ENCODE measurements at places on chromosomes 12 and 14.

GRCh38 chr12:93759512-93760081 lies 82.4 kb downstream of the CRADD start:
- DNase-seq = no peak

- no peak for DNase-seq
Observed at GRCh38 chr12:75062691-75063090, 146.9 kb downstream of the KCNC2 start.

DNA sequence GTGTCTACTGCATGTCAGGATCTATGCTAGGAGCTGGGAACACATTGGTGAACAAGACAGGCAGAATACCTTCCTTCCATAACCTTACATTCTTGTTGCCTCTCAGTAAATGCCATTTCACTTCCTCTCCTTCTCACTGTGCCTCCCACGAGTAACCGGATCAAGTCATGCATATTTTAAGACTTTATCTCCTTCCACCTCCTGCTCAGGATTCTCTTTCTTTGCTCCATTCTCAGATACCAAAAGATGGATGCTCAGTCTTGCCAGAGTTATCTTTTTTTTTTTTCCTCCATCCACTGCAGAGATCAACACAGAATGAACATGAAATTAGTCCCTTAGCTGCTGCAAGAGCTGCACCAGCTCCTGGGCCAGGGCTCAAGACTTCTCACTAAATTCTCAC lies 20.0 kb upstream of the APPL2 start:
- no peak for DNase-seq

- no peak for DNase-seq
Observed at GRCh38 chr14:21066882-21067502, 3.1 kb upstream of the ARHGEF40 start.

DNA sequence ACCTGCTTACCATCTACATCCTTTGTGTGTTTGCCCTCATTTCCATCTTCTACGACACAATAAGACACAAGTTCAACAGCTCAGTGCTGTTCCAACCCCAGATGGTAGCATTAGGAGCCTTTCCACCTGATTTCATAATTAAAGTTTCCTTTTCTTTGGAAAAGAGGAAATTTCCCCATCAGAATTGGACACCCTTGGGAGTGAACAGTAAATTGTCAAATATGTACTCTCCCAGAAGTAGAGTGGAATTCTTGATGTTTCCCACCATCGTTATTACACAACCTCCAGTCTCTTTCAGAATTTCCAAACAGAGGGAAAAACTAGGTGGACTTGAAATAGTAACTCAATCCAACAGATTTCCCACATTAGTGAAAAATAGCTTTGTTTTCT lies 337.6 kb upstream of the OR4E1 start:
- no peak for DNase-seq

- no peak for DNase-seq
Observed at GRCh38 chr12:48334808-48335207, 15.9 kb downstream of the ZNF641 start.

DNA sequence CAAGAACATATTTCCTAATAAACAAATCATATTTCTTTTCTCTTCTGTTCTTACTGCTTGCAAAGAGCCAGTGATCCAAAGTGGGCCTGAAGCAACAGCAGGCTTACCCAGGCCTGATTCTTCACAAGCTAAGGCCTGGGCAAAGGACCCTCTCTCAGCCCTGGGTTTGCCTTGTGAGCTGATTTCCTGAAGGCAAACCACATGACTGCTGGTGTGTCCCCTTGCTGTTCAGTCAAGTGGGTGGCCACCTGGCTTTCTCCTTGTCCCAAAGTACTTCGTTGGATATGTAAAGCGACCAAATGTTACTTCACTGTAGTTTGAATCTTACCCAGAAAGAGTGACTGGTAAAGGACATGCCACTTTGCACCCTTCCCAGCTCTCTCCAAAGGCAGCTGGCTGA lies 392.9 kb downstream of the ZFP36L1 start:
- no peak for DNase-seq

GRCh38 chr14:60514741-60515491 lies 6.0 kb downstream of the SIX6 start:
- DNase-seq = no peak

DNA sequence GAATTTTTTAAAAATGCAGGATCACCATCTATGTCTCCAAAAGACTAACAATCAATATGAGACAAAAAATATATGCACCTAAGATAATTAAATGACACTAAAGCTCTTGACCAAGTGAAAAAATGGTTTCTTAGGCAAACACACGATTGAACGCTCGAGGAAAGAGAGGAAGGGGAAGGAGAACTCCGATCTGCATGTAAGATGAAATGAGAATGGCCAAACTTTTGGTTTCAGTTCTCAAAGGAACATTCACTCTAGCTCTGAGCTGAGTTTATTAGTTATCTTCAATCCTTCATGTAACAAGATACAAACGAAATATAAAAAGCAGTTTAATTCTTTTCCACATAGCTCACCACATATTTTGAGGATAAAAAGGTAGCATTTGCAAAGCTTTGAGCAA lies 2.8 kb downstream of the DYRK4 start:
- peak; percentile 46 for DNase-seq

DNA sequence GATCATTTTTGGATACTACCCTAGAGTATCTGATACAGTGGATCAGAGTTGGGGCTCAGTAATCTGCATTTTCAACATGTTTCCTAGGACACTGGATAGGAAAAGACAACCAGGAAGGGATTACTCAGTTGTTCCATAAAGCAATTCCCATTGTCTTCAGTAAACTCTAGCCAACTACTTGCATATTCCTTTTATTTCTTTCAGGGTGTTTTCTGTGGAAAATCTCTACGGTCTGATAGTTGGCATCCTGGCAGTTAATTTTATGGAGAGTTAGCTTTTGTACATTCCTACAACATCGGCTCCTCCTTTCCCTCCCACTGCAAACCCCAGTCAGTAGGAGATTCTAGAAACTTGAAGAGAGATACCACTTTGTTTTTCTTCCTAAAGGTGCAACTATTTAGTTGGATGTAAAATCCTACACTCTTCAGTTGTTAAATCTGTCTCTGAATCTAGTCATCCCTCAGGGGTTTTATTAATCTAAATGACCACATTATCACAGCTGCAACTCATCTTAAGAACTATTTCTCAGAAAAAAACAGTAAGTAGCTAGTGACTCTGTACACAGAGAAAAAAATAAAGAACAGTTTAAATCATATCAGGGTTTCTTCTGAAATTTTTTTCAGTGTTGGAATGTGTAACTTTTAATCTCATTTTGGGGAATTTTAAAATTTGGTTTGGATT lies 103.9 kb downstream of the PDE3A start:
- no peak for DNase-seq

- DNase-seq = no peak
Observed at GRCh38 chr12:93638095-93638494, 39.1 kb upstream of the CRADD start.

- peak; percentile 85 for DNase-seq
Observed at GRCh38 chr14:91396959-91397815, 20.4 kb downstream of the CCDC88C start.

DNA sequence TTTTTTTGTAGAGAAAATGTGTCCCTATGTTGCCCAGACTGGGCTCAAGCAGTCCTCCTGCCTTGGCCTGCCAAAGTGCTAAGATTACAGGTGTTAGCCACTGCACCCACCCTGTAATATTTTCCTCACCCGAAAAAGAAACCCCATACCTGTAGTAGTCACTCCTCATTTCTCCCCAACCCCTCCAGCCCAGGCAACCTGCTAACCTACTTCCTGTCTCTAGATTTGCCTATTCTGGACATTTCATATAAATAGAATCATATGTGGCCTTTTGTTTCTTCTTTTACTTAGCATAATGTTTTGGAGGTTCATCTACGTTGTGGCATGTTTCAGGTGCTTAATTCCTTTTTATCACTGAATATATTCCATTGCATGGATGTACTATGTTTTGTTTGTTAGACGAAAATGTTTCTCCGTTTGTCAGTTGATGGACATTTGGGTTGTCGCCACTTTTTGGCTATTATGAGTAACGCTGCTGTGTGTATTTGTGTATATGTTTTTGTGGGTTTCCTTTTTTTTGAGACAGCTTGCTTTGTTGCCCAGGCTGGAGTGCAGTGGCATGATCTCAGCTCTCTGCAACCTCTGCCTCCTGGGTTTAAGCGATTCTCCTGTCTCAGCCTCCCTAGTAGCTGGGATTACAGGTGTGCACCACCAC lies 6.2 kb downstream of the ANKRD13A start:
- peak; percentile 71 for DNase-seq

GRCh38 chr12:104761091-104761490 lies 197.0 kb downstream of the SLC41A2 start:
- no peak for DNase-seq

GRCh38 chr14:87898301-87898700 lies 94.7 kb downstream of the GALC start:
- no peak for DNase-seq

GRCh38 chr14:26081043-26081442 lies 516.8 kb downstream of the NOVA1 start:
- no peak for DNase-seq

DNA sequence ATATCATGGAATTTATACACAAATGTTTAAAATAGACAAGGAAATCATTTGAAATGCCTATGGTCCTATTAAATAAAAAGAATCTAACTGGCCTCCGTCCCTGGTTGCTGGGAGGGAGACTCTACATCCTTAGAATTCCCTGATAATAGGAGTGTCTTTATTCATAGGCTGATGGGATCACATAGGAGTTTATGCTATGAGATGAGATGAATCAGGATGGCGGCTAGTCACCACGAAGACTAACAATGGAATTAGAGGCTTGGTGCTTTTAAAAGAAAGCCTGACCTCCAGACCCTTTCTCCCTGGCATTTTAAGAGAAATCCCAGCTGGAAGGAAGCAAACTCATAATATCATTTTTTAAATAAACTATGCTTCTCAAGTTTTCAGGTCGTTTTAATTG lies 69.7 kb downstream of the SEC23A start:
- DNase-seq = no peak

DNA sequence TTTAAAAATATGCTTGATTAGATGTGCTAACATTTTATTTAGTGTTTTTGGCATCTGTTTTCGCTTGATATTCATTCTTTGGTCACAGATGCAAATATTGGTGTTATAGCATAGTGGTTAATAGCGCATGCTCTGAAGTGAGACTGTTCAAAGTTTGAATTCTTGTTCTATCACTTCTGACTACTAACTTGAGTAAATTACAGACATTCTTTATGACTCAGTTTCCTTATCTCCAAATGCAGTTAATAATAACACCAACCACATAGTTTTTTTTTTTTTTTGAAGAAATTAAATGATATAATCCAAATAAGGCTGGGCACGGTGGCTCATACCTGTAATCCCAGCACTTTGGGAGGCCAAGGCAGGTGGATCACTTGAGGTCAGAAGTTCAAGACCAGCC lies 81.0 kb downstream of the TMX1 start:
- DNase-seq = no peak

GRCh38 chr14:96040828-96041371 lies 1.7 kb downstream of the C14orf132 start:
- no peak for DNase-seq

DNA sequence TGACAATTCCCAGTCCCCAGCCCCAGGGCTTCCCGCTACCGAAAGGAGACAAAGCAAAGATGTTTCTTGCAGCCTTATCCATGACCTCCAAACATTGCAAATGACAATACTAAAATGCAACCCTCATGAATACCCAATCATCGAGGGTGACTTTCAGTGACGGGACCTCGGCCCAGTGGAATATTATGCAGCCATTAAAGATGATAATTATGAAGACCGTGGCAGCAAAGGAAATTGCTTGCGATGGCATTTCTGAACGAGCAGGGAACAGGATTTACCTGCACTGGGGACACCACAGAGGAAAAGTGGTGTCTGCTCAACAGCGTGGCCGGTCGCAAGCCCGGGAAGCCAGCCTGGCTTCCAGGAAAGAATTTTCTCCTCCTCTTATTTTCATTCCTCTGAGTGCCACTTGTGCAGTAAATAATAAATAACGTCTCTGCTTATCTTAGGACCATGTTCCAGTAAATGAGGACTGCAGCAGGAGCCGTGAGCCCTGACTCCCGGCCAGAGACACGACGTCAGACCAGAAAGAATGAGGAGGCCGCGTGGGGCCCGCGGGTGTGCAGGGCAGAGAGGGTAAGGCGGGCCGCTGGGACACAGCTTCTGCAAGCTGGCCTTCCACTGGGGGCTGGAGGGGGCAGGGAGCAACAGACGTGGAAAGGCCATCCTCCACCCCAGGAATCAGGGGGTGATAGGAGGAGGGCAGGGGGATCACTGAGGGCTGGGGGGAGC lies 6.6 kb downstream of the C14orf180 start:
- DNase-seq = no peak

GRCh38 chr14:20827326-20827725 lies 24.7 kb upstream of the RNASE1 start:
- DNase-seq = no peak

DNA sequence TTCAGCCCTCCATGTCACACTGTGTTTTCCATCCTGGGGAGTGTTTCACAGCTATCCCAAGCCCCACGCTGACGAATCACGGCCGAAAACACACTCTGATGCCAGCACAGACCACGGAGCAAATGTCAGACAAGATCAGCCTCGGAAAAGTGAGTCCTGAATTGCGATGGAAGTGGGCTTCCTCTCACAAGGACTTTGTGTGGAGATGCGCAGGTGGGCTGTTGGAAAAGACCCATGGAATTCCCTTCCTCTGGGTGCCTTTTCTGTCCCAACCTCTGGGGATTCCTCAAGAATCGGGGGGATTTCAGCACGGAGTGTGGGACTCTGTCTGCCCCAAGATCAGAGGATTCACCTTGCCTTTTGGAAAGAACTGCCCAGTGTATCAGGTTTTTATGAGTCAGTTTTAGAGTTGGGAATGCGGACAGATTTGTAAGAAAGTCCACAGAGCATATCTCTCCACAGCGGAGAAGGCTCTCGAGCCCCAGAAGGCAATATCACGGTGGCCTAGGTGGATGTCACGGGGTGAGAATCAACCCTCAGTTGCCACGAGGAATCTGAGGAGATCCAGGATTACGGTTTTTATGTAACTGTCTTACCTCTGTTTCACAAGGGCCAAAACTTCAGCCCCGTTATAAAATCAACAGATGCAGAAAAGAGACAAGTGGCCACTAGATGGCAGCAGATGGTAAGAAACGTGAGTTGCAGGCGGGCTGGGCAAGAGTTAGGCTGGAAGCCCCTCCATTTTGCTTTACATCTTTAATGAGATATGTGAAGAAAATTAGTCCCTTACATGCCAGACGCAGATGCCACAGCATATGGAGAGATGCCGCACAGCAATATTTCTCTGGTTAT lies 201.9 kb downstream of the DAD1 start:
- DNase-seq = peak; percentile 90

- no peak for DNase-seq
Observed at GRCh38 chr12:29580971-29581370, 83.5 kb upstream of the OVCH1 start.

- no peak for DNase-seq
Observed at GRCh38 chr14:90088176-90088575, 26.4 kb downstream of the KCNK13 start.

DNA sequence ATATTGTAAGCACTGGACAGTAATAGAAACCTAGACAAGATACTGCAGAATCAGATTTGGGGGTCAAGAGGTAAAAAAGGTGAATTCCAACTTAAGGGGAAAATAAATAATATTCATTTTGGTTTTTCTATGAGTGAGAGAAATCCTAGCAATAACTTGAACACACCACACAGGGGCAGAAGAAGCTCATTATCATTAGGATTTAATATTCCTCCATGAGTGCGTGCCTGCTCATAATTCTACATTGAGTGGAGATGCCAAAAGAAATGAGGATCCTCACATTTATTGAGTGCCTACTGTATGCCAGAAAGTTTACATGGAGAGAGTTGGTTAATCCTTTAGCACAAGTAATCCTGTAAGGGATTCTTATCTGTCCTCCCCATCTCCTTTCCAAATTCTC lies 40.5 kb upstream of the C14orf132 start:
- DNase-seq = no peak

- no peak for DNase-seq
Observed at GRCh38 chr14:50407111-50407812, 10.6 kb upstream of the CDKL1 start.

- no peak for DNase-seq
Observed at GRCh38 chr12:15209782-15210181, 11.4 kb downstream of the RERG start.

All from GM12865 (cell line).